ENCODE measurements at places on chromosomes 12 and 14.

GRCh38 chr12:53049571-53050318 lies at the start of gene TNS2:
TSS of gene TNS2 (plus strand) at chr12:53050065. CDS start at chr12:53050186, 121 bp downstream.
- no peaks in the 10 kb centered on the region for H3K36me3 ChIP-seq
- H3K27ac ChIP-seq = peak within 1 kb of the TSS; percentile 99

- H3K4me1 ChIP-seq = no peaks in the 10 kb centered on the region
- no peaks in the 10 kb centered on the region for H3K36me3 ChIP-seq
- no peaks in the 10 kb centered on the region for H3K27me3 ChIP-seq
- no peak overlapping the region for H3K4me3 ChIP-seq
- no peak for DNase-seq
Measured at GRCh38 chr12:100827901-100828520, 33.4 kb downstream of the ANO4 start.

GRCh38 chr14:68899033-68899603 lies 80.0 kb downstream of the ACTN1 start:
- DNase-seq = no peak
- H3K4me1 ChIP-seq = no peaks in the 10 kb centered on the region
- H3K36me3 ChIP-seq = no peaks in the 10 kb centered on the region
- H3K4me3 ChIP-seq = no peak overlapping the region
- H3K27me3 ChIP-seq = no peaks in the 10 kb centered on the region

DNA sequence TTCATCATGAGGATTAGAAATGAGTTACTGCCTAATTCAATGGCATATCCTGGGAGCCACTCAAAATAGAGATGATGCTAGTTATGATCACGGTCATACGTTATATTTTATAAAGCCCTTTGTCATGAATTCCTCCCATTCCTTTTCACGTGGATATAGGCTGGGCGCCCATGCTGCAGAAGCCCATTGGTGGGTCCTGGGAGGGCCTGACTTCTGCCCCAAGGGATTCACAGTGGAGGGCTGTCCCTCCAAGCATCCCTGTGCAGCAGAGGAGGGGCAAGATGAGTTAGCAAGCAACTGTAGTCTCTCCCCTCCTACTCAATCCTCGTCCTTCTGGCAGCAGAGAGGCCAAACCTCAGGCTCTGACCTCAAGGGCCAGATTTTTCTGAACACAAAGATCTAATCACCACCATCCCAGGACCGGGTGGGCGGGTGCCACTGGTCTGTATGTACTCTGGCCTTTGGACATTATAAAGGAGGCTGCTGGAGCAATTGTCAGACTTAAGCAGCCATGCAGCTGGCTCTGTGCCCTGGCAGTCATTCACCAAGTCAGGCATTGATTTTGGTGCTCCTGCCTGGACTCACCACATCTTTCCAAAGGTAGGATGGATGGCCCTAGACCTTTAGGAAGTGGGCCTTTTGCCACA lies 8.6 kb downstream of the GLTP start:
- H3K36me3 ChIP-seq = no peaks in the 10 kb centered on the region
- H3K4me1 ChIP-seq = no peaks in the 10 kb centered on the region
- DNase-seq = no peak
- H3K27me3 ChIP-seq = no peaks in the 10 kb centered on the region

GRCh38 chr12:1896964-1897363 lies 21.5 kb downstream of the CACNA2D4 start:
- no peak for DNase-seq
- no peaks in the 10 kb centered on the region for H3K27me3 ChIP-seq
- no peak overlapping the region for H3K4me3 ChIP-seq
- no peak overlapping the region for H3K27ac ChIP-seq

GRCh38 chr12:3313066-3313465 lies 177.9 kb upstream of the PRMT8 start:
- H3K27ac ChIP-seq = no peak overlapping the region
- no peak for DNase-seq
- no peaks in the 10 kb centered on the region for H3K36me3 ChIP-seq
- no peak overlapping the region for H3K4me3 ChIP-seq
- no peaks in the 10 kb centered on the region for H3K27me3 ChIP-seq
- H3K4me1 ChIP-seq = no peaks in the 10 kb centered on the region

GRCh38 chr14:33271216-33271615 lies 332.5 kb downstream of the NPAS3 start:
- DNase-seq = no peak
- H3K27me3 ChIP-seq = no peaks in the 10 kb centered on the region
- no peaks in the 10 kb centered on the region for H3K36me3 ChIP-seq
- H3K4me1 ChIP-seq = no peaks in the 10 kb centered on the region

GRCh38 chr14:52175982-52176502 lies 91.5 kb upstream of the PTGDR start:
- no peak for DNase-seq
- no peak overlapping the region for H3K27ac ChIP-seq
- no peaks in the 10 kb centered on the region for H3K27me3 ChIP-seq
- H3K4me1 ChIP-seq = no peaks in the 10 kb centered on the region
- H3K4me3 ChIP-seq = no peak overlapping the region

DNA sequence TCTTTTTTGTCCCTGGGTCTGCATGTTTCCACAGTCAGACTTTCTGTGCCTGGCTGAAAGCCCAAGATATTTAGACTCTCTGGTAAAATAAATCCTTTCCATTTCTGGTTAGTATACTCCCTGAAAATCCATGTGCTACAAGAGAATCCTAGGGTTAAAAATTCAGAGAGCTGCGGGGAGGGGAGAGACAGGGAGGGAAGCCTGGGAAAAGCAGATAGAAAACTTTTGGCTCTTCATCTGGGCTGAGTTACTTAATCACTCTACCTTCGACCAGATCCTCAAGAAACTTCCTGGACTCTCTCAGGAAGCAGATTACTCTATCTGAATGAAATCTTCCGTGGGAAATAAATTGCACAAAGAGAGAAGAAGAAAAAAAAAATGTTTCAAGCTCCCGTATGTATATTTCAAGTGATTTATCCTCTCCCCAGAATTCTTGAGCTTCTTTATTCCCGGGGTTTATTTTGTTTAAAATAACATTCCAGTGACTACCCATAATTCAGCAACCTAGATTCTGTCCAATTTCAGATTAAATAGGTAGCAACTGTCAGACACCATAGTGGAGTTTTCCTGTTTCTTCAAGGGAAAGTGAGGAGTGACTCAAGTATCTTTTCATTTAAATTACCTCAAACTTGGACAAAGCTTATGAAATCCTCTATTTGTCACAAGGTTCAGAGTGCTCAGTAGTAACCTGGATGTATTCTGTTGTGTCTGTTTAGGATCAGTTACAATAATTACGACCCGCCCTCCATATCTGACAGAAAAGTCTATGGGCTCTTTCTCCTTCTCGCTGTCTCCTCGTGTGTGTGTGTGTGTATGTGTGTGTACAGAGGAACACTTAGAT lies 163.7 kb downstream of the MYRFL start:
- peak overlapping the region; percentile 62 for H3K27ac ChIP-seq
- H3K36me3 ChIP-seq = no peaks in the 10 kb centered on the region
- no peak for DNase-seq
- H3K4me3 ChIP-seq = no peak overlapping the region

- no peaks in the 10 kb centered on the region for H3K36me3 ChIP-seq
- no peaks in the 10 kb centered on the region for H3K27me3 ChIP-seq
- DNase-seq = no peak
- no peaks in the 10 kb centered on the region for H3K4me1 ChIP-seq
- no peak overlapping the region for H3K27ac ChIP-seq
- H3K4me3 ChIP-seq = no peak overlapping the region
Measured at GRCh38 chr12:52380271-52380694, 5.2 kb downstream of the KRT84 start.

DNA sequence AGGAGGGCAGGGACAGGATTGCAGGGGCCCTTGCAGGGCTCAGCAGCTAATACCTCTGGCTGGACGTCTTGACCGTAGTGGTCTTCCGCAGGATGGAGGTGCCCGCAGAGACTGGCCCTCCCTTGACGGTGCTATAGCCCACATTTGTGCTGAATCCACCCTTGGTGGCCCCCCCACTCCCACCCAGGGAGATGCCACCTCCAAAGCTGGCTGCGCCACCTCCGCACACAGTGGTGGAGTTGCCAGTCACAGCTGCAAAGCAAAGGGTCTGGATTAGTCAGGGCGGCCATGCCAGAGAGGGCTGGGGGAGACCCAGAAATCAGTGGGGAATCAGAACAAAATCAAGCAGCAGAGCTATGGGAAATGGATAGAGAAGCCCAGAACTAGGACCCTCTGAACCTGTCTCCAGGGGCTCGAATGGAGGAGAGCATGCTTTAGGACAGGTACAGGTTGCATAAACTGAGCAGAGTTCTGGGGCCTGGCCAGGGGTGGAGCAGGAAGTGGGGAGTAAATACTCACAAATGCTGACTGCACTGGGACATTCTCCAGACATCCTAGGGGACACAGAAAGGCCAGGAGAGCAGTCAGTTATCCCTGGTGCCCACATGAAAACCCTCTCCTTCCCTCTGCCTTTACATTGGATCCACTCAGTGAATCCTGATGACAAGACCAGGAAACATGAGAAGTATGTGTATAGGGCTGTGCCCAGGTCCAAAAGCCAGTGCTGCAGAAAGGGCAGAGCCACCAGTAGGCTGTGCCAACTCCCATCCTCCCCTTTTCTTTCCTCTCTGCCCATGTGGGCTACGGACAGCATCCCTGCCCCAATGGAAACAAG lies 8.1 kb upstream of the KRT4 start:
- DNase-seq = no peak
- H3K4me3 ChIP-seq = no peak overlapping the region
- H3K4me1 ChIP-seq = no peaks in the 10 kb centered on the region
- H3K27ac ChIP-seq = no peak overlapping the region
- H3K27me3 ChIP-seq = no peaks in the 10 kb centered on the region

GRCh38 chr14:38074081-38074480 lies 133.6 kb upstream of the SSTR1 start:
- no peak for DNase-seq
- no peak overlapping the region for H3K27ac ChIP-seq
- no peaks in the 10 kb centered on the region for H3K4me1 ChIP-seq
- no peaks in the 10 kb centered on the region for H3K36me3 ChIP-seq
- H3K27me3 ChIP-seq = no peaks in the 10 kb centered on the region
- H3K4me3 ChIP-seq = no peak overlapping the region

DNA sequence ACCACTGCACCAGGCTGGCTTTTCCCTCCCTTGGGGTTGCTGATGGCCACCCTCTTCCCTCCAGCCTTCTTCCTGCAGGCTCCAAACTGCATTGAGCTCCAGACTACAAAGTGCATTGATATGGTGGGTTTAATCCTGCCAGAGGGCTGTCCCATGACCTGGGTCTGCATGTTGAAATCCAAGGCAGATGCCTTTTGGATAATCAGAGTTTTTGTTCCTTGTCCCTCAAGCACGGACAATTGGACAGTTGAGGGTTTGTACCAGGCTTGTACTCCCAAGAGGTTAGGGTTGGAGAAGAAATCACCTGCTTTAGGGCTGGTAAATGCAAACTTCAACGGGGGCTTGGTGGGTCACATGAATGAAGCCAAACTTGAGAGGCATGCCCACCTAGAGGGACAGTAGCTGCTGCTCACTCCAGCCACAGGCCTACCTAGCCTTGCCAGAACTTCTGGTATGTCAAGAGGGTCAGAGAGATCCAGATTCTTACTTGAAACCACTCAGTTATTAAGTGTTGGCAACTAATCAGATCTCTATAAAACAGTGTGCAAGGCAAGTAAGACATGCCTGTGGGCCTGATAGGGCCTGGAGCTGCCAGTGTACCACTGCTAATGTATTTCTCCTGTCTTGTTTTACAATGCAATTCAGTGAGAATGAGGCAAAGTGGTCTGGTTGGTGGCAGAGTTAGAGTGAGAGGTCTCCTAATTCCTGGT lies 21.7 kb upstream of the KRT83 start:
- H3K4me1 ChIP-seq = no peaks in the 10 kb centered on the region
- H3K27me3 ChIP-seq = no peaks in the 10 kb centered on the region
- H3K36me3 ChIP-seq = no peaks in the 10 kb centered on the region
- DNase-seq = no peak
- H3K4me3 ChIP-seq = no peak overlapping the region

- DNase-seq = no peak
- H3K27ac ChIP-seq = no peak overlapping the region
- no peak overlapping the region for H3K4me3 ChIP-seq
- H3K36me3 ChIP-seq = no peaks in the 10 kb centered on the region
- H3K27me3 ChIP-seq = no peaks in the 10 kb centered on the region
- H3K4me1 ChIP-seq = no peaks in the 10 kb centered on the region
Measured at GRCh38 chr12:88267630-88268029, 125.5 kb downstream of the TMTC3 start.

GRCh38 chr12:23891115-23891514 lies 58.4 kb downstream of the SOX5 start:
- DNase-seq = no peak
- no peak overlapping the region for H3K4me3 ChIP-seq
- H3K27me3 ChIP-seq = no peaks in the 10 kb centered on the region
- no peak overlapping the region for H3K27ac ChIP-seq

- H3K36me3 ChIP-seq = no peaks in the 10 kb centered on the region
- peaks cover 5% of the 10 kb centered on the region for H3K4me1 ChIP-seq
- no peak overlapping the region for H3K4me3 ChIP-seq
- H3K27ac ChIP-seq = no peak overlapping the region
- H3K27me3 ChIP-seq = no peaks in the 10 kb centered on the region
- no peak for DNase-seq
Measured at GRCh38 chr14:104863923-104864266, 1.2 kb upstream of the CEP170B start.

DNA sequence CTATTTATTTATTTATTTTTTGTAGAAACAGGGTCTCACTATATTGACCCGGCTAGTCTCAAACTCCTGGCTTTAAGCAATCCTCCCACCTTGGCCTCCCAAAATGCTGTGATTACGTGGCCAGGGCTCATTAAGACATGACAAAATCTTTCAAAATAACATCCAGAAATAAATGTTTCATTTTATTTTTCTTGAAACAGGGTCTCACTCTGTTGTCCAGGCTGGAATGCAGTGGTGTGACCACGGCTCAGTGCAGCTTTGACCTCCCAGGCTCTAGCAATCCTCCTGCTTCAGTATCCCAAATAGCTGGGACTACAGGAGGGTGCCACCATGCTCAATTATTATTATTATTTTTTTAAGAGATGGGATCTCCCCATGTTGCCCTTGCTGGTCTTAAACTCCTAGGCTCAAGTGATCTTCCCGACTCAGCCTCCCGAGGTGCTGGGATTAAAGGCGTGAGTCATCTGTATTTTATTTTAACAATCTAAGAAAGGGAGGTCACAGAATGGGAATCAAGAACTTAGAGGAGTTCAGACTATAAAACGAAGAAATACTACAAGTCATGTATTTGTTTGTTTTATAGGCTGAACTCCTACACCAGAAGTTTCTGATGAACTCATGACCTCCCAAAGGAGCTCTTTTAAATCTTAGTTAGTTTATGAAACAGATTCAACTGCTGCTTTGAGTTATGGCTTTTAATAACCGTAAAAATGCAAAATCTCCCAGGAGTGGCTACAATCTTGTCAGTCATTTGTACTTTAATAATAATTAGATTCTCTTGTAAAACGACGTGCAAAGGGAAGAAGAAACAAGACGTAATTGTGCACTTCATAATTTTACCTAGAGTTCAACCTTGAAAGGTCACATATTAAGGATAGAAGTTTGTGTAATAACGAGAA lies 2.1 kb upstream of the TMEM263 start:
- no peaks in the 10 kb centered on the region for H3K4me1 ChIP-seq
- DNase-seq = peak; percentile 21
- no peaks in the 10 kb centered on the region for H3K36me3 ChIP-seq
- H3K4me3 ChIP-seq = no peak overlapping the region
- peak overlapping the region; percentile 95 for H3K27ac ChIP-seq
- H3K27me3 ChIP-seq = no peaks in the 10 kb centered on the region

Measured in uterus (tissue), 4 donors.